NCI-H1105 (cell line): ENCODE measurements at places on chromosomes 11 and 22.

DNA sequence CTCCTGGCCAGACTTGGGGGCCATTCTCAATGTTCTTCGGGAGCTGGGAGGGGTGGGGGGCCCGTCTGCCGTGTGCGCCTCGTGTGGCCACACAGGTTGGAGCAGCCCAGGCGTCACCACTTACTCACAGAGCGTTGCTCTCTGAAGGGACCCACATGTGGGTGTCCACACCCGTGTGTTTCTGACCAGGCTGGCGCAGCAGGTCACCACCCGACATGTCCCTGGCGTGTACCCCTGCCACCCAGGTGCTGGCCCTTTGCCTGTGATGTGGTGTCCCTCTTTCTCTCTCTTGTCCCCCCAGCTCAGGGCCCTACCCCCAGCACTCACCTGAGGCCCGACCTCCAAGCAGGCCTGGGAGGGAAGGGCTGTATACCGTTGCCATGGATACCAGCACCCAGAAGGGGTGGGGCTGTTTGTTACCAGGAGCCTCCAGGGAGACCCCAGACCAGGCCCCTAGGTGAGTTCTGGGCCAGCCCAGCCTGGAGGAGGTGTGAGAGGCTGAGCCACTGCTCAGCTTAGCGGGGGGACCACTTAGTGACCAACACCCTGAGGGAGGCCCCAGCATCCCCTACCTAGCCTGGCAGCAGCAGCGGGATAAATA is 1.4 kb downstream of the LMNTD2 start:
- DNase-seq, result no peak

DNA sequence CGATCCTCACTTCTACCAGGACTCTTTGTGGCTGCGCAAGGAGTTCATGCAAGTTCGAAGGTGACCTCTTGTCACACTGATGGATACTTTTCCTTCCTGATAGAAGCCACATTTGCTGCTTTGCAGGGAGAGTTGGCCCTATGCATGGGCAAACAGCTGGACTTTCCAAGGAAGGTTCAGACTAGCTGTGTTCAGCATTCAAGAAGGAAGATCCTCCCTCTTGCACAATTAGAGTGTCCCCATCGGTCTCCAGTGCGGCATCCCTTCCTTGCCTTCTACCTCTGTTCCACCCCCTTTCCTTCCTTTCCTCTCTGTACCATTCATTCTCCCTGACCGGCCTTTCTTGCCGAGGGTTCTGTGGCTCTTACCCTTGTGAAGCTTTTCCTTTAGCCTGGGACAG is 6.5 kb downstream of the TMEM138 start:
- DNase-seq, result no peak

DNA sequence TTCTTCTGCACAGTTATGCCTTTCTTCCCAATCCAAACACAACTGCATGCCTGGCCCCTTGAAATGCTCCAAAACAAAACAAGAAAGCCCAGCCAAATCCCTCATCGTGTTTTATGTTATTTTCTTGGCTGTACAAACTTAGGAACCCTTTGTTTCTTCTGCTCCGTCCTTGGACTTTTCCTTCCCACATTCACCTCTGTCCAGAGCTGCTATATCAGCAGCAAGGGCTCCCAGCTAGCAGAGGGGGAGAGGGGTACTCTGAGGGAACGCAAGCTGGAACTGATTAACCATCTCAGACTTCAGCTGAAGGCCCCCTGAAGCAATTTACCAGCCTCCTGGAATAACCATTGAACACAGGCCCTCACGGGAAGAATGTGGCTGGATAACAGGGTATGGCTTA is 214.7 kb downstream of the TENM4 start:
- DNase-seq, result no peak

DNA sequence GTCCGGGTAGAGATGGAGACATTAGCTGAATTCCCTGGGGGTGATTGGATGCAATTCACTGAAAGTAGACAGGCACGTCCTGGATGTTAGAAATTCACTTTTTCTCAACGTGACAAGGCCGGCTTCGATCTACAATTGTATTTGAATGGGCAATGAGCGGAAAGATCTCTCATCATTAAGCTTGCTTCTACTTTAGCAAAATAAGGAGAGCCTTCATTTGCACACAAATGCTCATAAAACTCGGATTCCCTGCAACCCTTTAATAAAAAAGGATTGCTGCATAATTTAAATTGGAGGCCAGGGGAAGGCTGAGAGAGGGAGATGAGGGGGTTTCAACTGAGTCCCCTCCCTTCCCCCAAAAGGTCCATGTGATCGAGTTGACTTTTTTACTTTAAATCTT is 10.6 kb upstream of the PAX6 start:
- no peak for DNase-seq

DNA sequence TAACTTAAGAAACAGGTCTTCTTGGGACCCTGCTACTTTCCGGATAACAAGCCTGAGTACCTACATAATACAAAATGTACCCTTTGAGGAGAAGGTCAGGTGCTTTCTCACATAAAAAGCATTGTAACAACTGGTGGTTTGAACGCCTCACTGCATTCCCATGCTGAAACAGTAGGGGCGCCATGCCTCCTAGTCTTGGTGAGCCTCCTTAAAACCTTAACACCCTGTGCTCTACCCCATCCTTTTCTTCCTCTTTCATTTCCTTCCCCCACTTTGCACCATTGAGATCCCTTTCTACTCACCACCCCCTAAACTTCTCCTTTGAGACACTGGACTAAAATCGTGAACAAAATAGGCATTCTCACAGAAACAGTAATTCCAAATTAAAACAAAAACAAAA is 729.3 kb downstream of the NTM start:
- DNase-seq, result no peak

DNA sequence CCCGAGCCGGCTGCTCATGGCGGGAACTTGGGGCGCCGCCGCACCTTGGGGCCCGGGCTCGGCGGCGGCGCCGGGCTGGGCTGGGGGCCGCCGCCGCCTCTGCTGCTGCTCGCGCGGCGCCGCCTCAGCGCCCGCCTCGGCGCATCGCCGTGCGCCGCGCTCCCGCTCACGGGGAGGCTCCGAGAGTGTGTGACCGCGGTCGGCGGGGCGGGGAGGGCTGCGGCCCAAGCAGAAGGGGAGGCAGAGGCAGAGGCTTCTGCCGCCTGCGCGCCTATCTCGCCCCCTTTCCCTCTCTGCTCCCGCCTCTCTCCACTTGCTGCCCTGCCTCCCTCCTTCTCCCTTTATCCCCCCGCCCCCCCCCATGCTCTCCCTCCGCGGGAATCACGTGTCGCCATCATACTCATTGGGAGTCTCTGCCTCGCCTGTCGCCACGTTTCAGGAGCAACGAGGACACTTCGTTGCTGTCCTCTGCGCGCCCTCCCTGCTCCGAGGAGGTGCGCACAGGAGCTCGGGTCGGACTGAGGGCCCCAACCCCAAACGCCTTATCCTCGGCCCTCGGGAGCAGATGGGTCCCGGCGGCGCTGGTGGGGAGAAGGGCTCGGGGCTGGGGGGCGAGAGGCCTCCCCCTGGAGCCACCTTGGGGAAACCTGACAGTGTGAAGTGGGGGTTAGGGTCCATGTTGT is at the start of gene GUCY1A2:
TSS of gene GUCY1A2 (minus strand) at position 258 of the 683 bp plus-strand sequence. CDS start 421 bp downstream, outside the sequence.
- DNase-seq, result peak; percentile 52

DNA sequence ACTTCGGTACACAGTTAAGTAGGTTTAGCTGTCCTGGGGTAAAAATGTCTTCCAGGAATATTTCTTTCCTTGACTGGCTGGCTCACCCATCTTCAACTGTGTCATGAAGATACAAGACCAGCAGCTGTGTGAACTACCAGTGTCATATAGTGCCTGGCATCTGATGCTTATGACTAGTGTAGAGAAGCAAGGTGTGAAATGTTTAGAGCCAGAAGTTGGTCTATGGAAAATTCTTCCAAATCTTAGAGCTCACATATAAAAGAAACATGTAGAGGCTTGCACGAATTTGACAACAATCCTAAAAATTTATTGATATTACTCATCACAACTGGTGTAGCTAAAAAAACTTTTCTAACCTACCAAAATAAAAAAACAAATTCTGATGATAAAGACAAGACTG is 54.4 kb downstream of the ARL14EP start:
- no peak for DNase-seq

GRCh38 chr22:29484642-29485041 is 4.6 kb downstream of the NEFH start:
- DNase-seq, result no peak

DNA sequence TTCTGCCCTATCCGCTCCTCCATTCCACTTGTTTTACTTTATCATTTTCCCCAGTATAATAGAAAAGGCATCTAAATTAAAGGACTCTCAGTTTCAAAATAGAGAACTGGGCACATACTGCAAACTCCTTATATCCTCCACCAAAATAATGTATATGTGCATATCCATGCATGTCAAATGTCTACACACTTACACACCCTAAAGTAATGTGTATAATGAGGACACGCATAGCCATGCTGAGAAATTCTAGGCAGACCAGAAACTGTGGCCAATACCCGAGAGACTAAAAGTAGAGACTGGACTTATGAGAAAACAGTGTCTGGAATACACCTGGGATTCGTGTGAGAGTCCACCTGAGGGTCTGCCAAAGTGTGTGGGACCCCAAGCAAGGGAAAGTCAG is 183.5 kb downstream of the CWF19L2 start:
- no peak for DNase-seq

DNA sequence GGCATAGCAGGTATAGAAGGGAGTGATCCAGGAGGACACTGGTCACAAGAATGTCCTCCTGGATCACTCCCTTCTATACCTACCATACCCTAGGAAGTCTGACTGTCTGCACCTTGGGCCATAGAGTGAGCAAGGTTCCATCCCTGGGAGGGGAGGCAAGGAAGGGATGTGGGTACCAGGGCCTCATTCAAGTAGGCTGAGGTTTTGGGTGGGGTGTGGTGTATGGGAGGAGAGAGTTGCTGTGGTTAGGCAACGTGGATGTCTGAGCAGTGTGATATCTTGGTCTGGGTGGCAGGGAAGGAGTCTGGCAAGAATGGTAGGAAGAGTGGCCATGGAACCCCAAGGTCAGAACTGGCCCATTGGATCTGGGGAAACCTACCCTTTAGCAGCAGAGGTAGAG is 13.2 kb downstream of the PPFIBP2 start:
- DNase-seq, result no peak

GRCh38 chr11:29280452-29280851 is 736.4 kb downstream of the KCNA4 start:
- no peak for DNase-seq

GRCh38 chr11:48150213-48150612 is 66.4 kb upstream of the OR4B1 start:
- no peak for DNase-seq

GRCh38 chr22:44648821-44649565 is 53.0 kb upstream of the PRR5 start:
- DNase-seq, result no peak

GRCh38 chr11:131998020-131998419 is 627.6 kb downstream of the NTM start:
- no peak for DNase-seq

DNA sequence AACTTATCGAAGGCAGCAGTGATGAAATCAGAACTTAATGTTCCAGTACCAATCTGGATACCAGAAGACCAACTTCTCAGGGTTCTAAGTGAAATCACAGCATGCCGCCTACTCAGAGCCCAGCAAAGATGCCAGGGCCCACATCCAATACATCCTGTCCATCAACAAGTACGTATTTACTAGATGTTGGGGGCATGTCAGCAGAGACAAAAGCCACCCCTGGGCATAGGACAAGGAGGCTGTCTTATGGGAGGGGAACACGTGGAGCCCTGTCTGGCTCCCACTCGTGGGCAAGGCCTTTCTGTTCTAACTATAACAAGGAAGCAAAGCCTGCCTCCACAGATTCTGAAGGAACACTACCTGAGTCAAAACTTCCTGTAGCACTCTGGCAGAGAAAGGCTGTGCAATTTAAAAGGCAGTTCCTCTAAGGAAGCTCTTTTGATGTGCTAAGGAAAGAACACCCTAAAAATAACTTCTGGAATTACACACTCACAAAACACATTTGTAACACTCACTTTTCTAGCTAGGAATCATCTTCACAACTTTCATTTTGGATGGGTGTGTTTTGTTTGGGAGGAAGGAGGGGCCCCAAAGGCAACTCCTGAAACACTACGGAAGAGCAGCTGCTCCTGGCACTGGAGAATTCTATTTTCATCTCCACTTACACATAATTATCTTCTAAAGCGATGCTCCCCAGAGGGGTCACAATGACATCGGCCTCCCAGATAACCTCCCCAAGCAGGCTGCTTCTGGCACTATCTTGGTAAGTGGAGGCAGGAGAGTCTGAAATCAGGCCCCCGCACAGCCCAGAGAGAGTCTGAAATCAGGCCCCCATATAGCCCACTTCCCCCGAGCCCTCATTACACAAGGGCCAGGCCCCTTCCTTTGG is 14.2 kb downstream of the SMCO4 start:
- peak; percentile 45 for DNase-seq

DNA sequence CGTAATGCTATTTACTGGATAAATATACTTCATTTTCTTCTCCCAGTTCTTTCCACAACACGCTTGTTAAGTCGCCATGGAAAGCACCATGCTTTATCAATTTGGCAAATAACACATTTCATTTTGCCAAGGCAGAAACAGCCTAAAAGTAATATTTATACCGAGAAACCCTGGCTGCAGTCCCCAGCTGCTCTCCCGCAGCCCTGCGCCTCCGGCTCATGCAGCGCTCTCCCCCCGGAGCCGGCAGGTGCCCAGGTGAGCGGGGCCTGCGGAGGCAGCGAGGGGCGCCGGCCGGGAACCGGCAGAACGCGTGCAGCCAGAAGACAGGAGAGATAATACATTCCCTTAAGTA is 681 bp upstream of the ARHGEF12 start:
- peak; percentile 74 for DNase-seq

DNA sequence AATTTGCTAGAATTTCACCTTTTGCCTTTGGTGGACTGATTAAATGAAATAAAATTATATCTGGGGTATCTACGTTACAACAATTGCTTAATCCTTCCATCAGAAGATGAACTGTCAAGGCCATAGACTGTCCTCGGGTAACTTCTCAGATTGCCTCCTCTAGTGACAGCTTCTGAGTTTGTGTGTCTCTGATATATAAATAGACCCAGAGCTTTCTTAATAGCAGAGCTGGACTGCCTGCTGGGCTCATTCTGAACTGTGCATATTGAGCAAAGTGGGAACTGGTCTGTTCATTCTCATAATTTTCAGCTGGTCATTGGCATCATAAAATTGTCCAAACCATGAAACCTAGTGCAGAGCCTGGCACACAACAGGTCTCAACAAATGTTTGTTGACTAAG is 99.1 kb upstream of the GRAMD1B start:
- DNase-seq, result no peak

GRCh38 chr11:11848891-11849746 is 7.3 kb downstream of the USP47 start:
- peak; percentile 58 for DNase-seq

DNA sequence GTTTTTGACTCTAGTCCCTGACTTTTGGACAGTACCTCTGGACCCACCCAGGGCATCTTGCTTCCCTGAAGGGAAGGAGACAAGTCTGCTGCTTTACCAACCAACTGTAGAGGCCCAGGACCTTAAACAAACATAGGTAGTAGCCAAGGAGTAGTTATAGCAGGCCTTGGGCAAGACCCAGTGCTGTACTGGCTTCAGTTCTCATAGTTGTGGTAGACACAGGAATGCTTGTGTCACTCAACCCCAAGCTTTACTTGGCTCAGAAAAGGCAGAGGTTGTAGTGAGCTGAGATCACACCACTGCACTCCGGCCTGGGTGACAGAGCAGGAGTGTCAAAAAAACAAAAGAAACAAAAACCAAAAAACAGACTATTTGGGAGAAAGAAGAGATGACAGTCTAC is 21.3 kb upstream of the OR52M1 start:
- no peak for DNase-seq

GRCh38 chr11:44813401-44813800 is 86.6 kb downstream of the TSPAN18 start:
- DNase-seq, result no peak

- DNase-seq, result no peak
Measured at GRCh38 chr22:37564111-37564711, 3.9 kb downstream of the CDC42EP1 start.
